ENCODE measurements at places on chromosomes 13 and 19. TPM values are rescaled to one million over a fixed set of nuclear protein-coding genes. Genes with fewer than 3 reads are reported as not detected.

GRCh38 chr19:49469828-49470614 lies 4.0 kb upstream of the FLT3LG start:
- no peak overlapping the region for H3K4me3 ChIP-seq
- no peak for DNase-seq
- H3K36me3 ChIP-seq: no peaks in the 10 kb centered on the region
- no peak overlapping the region for H3K27ac ChIP-seq
- H3K4me1 ChIP-seq: peaks cover 5% of the 10 kb centered on the region

GRCh38 chr13:76974618-76974975 lies 17.3 kb upstream of the CLN5 start:
- H3K4me3 ChIP-seq: no peak overlapping the region
- H3K27ac ChIP-seq: no peak overlapping the region
- H3K36me3 ChIP-seq: no peaks in the 10 kb centered on the region
- no peaks in the 10 kb centered on the region for H3K4me1 ChIP-seq
- DNase-seq: no peak
- no peaks in the 10 kb centered on the region for H3K27me3 ChIP-seq

DNA sequence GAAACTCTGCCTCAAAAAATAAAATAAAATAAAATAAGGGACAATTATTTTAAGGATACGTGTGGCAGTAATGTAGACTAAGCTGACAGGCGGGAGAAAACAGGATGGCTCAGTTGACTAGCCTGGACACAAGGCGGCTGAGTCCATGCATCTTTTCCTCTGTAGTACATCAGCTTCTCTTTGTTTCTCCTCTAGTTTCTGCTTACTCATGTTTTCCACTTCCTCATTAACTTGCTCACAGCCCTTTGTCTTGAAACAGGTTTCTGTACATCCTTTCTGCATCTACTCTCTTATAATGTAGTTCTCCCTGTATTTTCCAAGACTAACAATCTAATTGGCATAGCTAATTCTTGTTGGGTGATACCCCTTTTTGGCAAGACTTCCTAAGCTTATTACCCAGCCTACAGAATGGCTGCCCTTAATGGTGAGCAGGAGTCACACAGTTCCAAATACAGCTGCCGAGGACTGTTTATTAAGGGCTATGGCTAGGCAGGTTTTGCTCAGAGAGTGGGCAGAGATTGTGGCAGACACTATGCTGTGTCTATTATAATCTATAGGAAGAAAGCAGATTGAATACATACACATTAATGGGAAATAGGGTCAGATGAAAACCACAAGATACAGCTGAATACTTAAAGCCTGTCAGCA lies 58.7 kb upstream of the KLF5 start:
- no peaks in the 10 kb centered on the region for H3K4me1 ChIP-seq
- H3K27me3 ChIP-seq: no peaks in the 10 kb centered on the region
- no peak overlapping the region for H3K27ac ChIP-seq
- DNase-seq: no peak
- H3K36me3 ChIP-seq: no peaks in the 10 kb centered on the region

The MRI1 gene
- 24.5 TPM for total RNA-seq

DNA sequence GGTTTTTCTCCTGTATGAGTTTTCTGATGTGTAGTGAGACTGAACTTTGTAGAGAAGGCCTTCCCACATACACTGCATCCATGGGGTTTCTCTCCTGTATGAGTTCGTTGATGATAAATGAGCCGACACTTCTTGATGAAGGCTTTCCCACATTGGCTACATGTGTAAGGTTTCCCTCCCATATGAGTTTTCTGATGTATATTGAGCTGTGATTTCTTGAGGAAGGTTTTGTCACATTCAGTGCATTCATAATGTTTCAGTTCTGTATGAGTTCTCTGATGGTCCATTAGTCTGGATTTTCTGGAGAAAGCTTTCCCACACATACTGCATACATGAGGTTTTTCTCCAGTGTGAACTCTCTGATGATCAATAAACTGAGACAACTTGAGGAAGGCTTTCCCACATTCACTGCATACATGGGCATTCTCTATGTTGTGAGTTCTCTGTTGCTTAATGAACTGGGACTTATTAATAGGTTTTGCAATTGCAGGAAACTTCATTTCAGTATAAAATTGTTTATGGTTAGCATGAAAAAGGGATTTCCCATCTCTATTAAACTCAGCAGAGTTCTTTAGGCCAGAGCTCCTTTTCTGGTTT lies 7.5 kb upstream of the ZNF350 start:
- H3K4me1 ChIP-seq: no peaks in the 10 kb centered on the region
- no peak overlapping the region for H3K27ac ChIP-seq
- H3K27me3 ChIP-seq: no peaks in the 10 kb centered on the region

GRCh38 chr19:18156841-18157464 lies 4.0 kb downstream of the PIK3R2 start:
- no peaks in the 10 kb centered on the region for H3K36me3 ChIP-seq
- H3K27ac ChIP-seq: no peak overlapping the region
- H3K4me1 ChIP-seq: no peaks in the 10 kb centered on the region
- H3K27me3 ChIP-seq: no peaks in the 10 kb centered on the region
- no peak overlapping the region for H3K4me3 ChIP-seq

DNA sequence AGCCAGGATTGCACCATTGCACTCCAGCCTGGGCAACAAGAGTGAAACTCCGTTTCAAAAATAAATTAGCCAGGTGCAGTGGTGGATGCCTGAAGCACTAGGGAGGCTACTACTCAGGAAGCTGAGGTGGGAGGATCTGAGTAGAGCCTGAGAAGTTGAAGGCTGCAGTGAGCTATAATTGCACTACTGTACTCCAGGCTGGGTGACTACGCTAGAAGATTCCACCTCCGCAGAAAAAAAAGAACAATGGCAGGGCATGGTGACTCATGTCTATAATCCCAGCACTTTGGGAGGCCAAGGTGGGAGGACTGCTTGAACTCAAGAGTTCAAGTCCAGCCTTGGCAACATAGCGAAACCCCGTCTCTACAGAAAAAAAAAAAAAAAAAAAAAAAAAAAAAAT lies 20.5 kb downstream of the HAUS8 start:
- peaks cover 46% of the 10 kb centered on the region for H3K36me3 ChIP-seq
- H3K4me1 ChIP-seq: no peaks in the 10 kb centered on the region
- H3K27ac ChIP-seq: no peak overlapping the region
- DNase-seq: no peak
- no peaks in the 10 kb centered on the region for H3K27me3 ChIP-seq

The COX6B2 gene
- total RNA-seq: not detected

The PRR22 gene
- 2.2 TPM for total RNA-seq

GRCh38 chr13:27182844-27183497 lies 11.4 kb upstream of the USP12 start:
- peak; percentile 89 for DNase-seq
- no peaks in the 10 kb centered on the region for H3K36me3 ChIP-seq
- no peaks in the 10 kb centered on the region for H3K4me1 ChIP-seq
- H3K27me3 ChIP-seq: no peaks in the 10 kb centered on the region
- H3K4me3 ChIP-seq: peak overlapping the region; percentile 14
- peak overlapping the region; percentile 93 for H3K27ac ChIP-seq

GRCh38 chr13:110648146-110648819 lies 32.9 kb downstream of the NAXD start:
- H3K27me3 ChIP-seq: no peaks in the 10 kb centered on the region
- no peaks in the 10 kb centered on the region for H3K36me3 ChIP-seq

DNA sequence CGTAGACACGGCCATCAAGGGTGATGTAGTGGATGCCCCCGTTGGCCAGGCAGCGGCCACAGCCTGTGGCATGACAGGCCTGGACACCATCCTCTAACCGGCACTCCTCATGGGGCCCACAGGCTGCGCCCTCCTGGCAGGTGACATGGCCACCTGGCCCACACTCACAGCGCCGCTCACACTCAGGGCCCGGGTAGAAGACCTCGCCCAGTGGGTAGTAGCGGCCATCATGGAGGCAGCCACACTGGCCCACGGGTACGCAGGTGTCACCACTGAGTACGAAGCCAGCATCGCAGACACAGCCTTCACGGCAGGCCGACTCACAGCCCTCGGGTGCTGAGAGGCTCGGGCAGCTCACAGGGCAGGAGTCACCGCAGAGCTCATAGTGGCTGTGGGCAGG lies 27.2 kb upstream of the FBL start:
- no peaks in the 10 kb centered on the region for H3K27me3 ChIP-seq
- no peak overlapping the region for H3K4me3 ChIP-seq
- no peak overlapping the region for H3K27ac ChIP-seq
- no peak for DNase-seq
- H3K4me1 ChIP-seq: no peaks in the 10 kb centered on the region

The UNC13A gene
- not detected for total RNA-seq

GRCh38 chr19:1146858-1147780 lies 26.9 kb downstream of the SBNO2 start:
- no peaks in the 10 kb centered on the region for H3K36me3 ChIP-seq
- H3K4me1 ChIP-seq: no peaks in the 10 kb centered on the region
- H3K4me3 ChIP-seq: no peak overlapping the region
- no peaks in the 10 kb centered on the region for H3K27me3 ChIP-seq
- no peak overlapping the region for H3K27ac ChIP-seq

- no peaks in the 10 kb centered on the region for H3K36me3 ChIP-seq
- H3K27me3 ChIP-seq: peaks cover 3% of the 10 kb centered on the region
- no peak overlapping the region for H3K4me3 ChIP-seq
- no peak overlapping the region for H3K27ac ChIP-seq
Measured at GRCh38 chr19:51012661-51013190, 6.8 kb downstream of the KLK10 start.

- no peaks in the 10 kb centered on the region for H3K27me3 ChIP-seq
- H3K4me3 ChIP-seq: no peak within 1 kb of the TSS
- peak; percentile 41 for DNase-seq
Measured at GRCh38 chr19:7914598-7915045, at the start of gene TGFBR3L. TGFBR3L (plus strand) TSS chr19:7914830.

GRCh38 chr13:36769126-36769525 lies 49.9 kb upstream of the RFXAP start:
- DNase-seq: no peak
- H3K4me3 ChIP-seq: no peak overlapping the region
- no peaks in the 10 kb centered on the region for H3K27me3 ChIP-seq
- no peaks in the 10 kb centered on the region for H3K4me1 ChIP-seq
- no peak overlapping the region for H3K27ac ChIP-seq

DNA sequence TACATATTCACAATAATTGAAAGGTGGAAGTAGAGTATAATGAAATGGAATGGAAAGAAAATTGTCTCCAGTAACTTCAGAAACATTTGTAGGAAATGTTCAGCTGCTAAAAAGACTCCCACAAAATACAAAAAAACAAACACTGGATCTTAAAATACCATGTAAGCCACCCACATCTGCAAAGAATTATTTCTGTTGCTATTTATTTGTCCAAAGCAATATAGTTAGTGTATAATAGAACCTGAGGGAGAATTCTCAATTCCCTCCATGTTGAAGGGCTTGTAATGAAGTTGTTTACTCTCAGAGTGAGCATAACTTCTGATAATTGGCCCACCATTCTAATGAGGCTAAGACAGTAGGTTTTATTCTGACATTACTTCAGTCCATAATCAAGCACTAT lies 37.4 kb upstream of the KLF12 start:
- no peak overlapping the region for H3K4me3 ChIP-seq
- H3K27me3 ChIP-seq: no peaks in the 10 kb centered on the region
- no peaks in the 10 kb centered on the region for H3K36me3 ChIP-seq
- DNase-seq: no peak

DNA sequence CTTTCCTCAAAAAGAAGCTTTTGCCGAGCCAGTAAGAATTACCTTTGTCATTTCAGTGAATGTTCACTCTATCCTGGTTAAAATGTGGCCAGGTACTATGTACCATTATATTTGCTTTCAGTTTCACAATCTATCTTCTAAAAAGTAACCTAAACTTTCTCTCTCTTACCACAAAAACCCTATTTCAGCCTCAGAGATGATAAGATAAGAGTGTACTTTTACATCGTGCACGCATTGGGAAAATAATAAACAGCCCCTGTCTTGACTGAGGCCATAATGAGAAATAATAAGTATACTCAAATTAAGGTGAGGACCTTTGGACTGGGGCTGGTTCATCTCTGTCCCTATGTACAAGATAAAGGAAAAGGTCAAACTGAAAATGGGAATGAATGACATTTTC lies 77.7 kb downstream of the ZNF726 start:
- H3K4me1 ChIP-seq: peaks cover 22% of the 10 kb centered on the region
- H3K4me3 ChIP-seq: no peak overlapping the region
- H3K27me3 ChIP-seq: no peaks in the 10 kb centered on the region
- peak overlapping the region; percentile 77 for H3K27ac ChIP-seq
- no peaks in the 10 kb centered on the region for H3K36me3 ChIP-seq
- no peak for DNase-seq

DNA sequence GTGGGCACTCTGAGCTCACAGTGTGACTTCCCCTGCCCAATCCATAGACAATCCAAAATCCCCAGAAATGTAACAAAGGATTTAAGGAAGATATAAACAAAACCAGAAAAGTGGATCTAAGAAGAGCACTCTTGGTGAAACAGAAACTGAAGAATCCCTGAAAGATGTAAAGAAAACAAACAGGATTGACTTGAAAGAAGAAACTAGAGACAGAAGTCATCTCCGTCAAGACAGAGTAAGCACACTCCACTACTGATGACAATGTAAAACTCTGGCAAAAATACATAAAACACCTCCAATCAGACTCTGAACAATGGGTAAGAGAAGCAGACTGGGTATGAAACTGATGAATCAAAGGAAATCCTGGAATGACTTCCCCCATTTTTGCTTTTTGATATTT lies 13.5 kb downstream of the TUBGCP3 start:
- H3K4me3 ChIP-seq: no peak overlapping the region
- peaks cover 38% of the 10 kb centered on the region for H3K4me1 ChIP-seq

Measured in right lobe of liver (tissue), 6 donors.